Activated CD4-positive, alpha-beta T cell treated with anti-CD3 and anti-CD28 coated beads for 48 hours (primary cell): ENCODE measurements at places on chromosomes 11 and 22.

GRCh38 chr11:111938687-111939160 lies 1.6 kb downstream of the DIXDC1 start:
- peak; percentile 53 for DNase-seq

- no peak for DNase-seq
These were observed 26.0 kb upstream of the TMPRSS5 start for GRCh38 chr11:113732092-113732491.

GRCh38 chr11:6397156-6397555 lies 6.9 kb downstream of the SMPD1 start:
- DNase-seq: no peak

DNA sequence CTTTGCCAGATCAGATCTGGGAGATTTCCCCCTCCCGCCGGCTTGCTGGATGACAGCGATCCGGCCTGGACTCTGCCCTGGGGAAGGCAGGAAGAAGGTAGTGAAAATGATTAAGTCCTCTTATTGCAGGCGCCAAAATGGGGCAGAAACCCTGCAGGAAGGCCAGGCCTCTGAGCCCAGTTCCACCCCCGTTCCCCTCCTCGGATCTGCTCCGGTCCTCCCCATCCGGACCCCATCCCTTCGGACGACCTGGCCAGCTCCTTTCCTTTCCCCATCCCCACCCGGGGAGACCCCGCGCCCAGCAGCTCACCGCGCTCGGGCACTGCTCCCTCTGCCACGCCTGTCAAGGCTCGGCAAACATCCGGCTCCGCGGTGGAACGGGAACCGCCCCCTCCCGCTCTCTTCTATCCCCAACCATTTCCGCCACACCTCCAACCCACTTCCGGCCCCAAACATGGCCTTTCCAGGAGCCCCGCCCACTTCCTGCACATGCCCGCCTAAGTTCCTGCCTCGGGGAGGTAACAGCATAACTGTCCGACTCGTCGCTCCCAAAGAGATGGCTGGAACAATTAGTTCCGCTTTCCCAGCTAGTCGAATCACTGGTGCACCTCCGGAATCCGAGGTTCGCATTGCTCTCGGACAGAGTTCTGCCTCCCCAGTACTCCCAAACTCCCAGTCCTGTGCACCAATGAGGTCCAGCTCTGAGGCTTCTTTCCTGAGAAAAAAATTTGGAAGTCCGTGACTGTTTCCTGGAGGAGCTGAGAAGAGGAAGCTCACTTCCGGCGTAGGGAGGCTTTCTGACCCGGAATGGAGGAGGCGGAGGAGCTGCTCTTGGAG lies at the start of the genes ARHGAP1 and ZNF408:
ARHGAP1 (minus strand) TSS at position 379 of the 837 bp plus-strand sequence. CDS start 4,512 bp downstream, outside the sequence.
ZNF408 (plus strand) TSS at position 791 of the 837 bp plus-strand sequence; CDS start at position 808, 17 bp downstream.
- DNase-seq: peak; percentile 100

DNA sequence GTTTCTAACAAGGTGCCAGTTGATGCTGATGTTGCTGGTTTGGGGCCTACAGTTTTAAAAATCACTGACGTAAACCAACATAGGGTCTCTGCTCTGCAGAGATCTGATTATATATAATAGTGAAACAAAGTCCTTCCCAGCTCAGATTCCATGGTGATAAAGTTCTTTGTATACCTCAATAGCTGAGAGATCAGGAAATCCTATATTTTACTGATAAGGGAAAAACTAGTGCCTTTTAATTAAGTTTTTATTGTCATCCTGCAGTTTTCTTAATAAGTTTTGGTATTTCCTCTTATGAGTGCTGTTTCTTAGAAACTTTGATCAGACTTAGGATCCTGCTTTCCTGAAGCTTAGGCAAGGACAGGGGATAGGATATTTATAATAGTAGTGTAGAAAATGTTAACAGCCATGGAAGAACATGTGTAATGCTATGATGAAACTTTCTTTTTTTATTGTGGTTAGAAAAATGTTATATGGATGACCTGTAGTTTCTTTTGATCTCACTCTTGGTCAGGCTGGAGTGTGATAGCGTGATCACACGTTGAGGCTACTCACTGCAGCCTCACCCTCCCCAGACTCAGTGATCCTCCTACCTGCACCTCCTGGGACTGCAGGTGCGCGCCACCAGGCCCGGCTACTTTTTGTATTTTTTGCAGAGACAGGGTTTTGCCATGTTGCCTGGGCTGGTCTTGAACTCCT lies 14.1 kb downstream of the CAPRIN1 start:
- peak; percentile 51 for DNase-seq

DNA sequence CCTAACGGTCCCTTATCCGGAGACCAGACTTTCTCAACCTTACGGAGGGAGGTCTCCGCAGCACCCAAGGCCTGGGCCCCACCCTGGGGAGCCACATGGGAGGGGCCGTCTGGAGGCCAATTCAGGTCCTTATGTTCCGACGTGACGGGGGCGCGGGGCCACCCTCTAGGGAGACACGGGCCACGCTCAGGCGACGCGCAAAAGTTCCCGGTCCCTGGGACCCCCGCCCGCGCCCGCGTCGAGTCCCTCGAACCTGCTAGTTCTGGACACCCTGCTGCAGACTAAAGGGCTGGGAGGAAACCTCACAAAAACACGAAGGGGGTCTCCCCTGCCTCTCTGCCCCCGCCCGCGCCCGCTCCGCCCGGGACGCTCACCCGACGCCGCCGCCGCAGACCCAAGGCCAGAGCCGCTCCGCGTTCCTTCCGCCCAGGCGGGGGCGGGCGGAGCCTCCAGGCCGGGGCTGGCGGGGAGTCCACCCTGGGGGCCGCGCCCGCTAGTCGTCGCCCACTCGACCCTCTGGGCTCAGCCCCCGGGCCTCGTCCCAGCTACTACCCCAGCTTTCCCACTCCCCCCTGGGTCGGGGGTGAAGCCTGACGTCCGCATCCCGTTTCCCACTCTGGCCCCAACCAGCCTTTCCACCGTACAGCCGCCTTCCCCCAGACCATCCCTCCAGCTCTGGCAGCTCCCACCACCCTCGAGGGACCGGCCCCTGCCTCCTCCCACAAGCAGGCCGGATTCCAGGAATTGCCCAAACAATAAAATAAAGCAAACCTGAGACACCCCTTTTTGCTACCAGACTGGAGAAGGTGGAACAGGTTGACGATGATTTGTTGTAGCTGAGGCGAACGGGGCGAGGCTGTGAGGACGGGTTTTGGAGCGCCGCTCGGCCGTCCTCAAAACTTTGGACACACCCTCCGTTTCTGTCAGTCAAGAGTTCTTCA lies 2.7 kb downstream of the RNH1 start:
- peak; percentile 32 for DNase-seq

- no peak for DNase-seq
These were observed 17.3 kb downstream of the APOL3 start for GRCh38 chr22:36143066-36143815.

DNA sequence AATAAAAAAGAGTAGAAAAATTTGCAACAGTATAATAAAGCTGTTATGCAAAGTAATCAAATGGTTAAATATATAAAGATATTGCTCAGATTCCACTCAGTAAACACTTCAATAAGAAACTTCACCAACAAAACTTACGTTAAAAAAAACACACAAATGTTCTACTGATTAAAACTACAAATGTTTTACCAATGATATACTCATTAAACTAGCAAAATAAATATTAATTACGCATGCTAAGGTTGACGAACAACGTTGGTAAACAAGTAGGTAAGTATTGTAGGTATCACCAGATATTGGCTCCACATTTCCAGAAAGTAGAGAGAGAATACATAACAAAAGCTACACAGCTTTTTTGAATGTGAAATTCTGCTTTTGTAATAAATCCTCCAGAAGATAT lies 12.6 kb downstream of the RDX start:
- no peak for DNase-seq

- DNase-seq: no peak
These were observed 39.5 kb downstream of the CDKN1C start for GRCh38 chr11:2846056-2846455.

DNA sequence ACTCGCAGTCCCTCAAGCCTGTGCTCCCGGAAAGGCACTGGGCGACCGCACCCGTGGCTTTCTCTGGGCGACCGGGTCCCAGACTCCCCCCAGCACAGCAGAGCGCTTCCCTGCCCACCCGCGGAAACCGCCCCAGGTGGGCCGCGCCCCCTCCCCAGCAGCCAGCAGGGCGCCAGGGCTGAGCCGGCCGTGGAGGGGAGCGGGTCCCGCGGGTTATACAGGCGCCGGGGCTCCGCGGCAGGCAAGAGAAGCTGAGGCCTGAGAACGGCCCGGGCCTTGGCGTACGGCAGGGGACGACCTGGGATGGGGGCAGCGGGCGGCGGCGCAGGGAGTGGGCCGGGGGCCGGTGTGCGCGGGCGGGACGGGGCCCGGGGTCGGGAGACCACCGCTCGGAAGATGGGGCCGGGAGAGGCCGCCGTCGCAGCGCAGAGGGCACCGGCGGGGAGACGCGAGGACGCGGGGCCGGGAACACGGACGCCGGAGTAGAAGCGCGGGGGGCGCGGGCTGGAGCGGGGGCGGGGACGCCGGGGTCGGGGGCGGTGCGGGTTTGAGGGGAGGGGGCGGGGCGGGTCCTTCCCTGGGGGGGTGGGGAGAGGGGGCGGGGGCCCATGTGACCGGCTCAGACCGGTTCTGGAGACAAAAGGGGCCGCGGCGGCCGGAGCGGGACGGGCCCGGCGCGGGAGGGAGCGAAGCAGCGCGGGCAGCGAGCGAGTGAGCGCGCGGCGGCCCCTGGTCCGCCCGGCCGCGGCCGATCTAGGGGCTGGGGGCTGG lies at the start of gene MDK:
MDK (plus strand) TSS at position 622 of the 771 bp plus-strand sequence. CDS start 389 bp downstream, outside the sequence.
- DNase-seq: no peak

DNA sequence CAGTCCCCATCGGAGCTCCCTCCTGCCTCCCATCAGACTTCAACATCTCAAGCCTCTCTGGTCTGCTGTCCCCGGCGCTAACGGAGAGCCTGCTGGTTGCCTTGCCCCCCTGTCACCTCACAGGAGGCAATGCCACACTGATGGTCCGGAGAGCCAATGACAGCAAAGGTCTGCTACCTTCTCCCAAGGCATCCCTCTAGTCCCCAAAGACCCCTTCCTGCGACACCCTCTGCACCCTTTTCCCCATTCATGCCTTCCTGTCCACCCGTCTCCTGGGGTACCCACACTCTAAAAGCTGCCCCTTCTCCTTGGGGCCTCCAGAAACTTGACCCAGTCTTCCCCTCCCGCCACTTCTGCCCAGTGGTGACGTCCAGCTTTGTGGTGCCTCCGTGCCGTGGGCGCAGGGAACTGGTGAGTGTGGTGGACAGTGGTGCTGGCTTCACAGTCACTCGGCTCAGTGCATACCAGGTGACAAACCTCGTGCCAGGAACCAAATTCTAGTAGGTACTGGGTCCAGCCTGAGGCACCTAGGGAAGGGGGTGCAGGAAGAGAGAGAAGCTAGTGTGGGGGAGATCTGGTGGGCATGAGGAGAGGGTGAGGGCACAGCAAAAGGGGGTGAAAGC lies 860 bp downstream of the UPK2 start:
- no peak for DNase-seq

- peak; percentile 40 for DNase-seq
These were observed 729.8 kb downstream of the FAM181B start for GRCh38 chr11:82003671-82004515.

DNA sequence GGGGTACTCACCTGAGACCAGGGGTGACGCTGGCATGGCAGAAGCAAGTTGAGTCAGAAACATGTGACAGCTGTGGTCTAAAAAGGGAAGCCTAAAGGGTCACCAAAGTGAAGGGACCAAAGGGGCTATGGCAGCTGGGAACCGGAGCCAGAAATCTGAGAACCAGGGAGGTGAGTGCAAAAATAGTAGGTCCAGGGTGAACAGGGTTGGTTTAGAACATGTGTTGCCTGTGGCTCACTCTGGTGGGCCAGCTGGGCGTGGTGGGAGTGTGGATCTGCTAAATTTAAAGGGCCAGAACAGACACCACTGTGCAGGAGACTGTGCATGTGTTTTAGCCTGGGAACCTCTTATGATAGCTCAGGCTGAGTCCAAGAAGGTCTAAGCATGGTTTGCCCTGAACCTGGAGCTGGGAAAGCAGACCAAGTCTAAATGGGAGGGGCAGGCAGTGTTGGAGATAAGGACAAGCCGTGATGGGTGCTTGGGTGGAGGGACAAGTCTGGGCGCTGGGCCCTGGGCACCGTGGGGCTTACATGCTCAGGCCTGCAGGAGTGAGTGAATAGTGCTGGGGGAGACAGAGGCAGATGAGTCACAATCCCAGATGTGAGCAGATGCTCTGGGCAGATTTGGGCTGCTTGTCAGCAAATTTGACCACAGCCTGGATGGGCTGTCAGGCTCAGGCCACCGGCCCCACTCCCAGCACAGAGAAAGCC lies 41.4 kb upstream of the ZBED5 start:
- peak; percentile 23 for DNase-seq

GRCh38 chr22:39522567-39523300 lies 2.4 kb downstream of the ATF4 start:
- DNase-seq: peak; percentile 61

- DNase-seq: peak; percentile 63
These were observed 18.9 kb downstream of the SHANK3 start for GRCh38 chr22:50691521-50691920.

DNA sequence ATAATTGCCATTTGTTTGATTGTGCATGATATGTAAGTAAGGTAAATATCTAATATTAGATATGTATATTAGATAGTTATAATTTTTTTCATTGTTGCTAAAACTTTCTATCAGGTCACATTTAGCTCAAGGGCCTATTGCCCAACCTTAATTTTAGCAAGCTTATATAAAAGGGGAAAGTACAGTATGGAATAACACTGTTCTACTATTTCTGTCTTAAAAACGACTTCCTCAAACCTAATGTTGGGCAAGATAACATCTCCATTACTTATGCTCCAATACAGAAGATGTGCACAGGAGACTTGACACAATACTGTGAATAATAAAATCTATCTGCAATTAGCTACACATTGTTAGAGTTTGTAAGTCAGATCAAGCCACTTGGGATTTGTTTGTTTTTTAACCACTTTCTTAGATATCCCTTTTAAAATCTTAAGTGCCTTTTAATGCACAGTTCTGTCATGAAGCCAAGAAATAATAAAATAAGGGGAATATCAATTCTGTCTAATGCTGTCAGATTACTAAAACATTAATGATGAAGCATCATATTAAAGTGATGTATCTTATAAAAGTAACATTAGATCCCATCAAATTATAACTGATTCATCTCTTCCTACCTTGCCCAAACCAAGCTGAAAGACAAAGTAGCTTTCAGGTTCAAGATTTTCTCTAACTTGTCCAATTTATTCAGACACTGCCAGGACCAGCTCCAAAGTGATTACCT lies 98.1 kb downstream of the SIK3 start:
- DNase-seq: no peak

GRCh38 chr22:47209040-47209514 lies 446.6 kb downstream of the TBC1D22A start:
- no peak for DNase-seq

GRCh38 chr11:35994421-35994820 lies 50.6 kb downstream of the LDLRAD3 start:
- DNase-seq: no peak

- DNase-seq: no peak
These were observed 31.6 kb downstream of the RBX1 start for GRCh38 chr22:40982482-40983385.

- peak; percentile 29 for DNase-seq
These were observed 11.0 kb upstream of the PLAAT2 start for GRCh38 chr11:63573881-63574855.

GRCh38 chr11:6448574-6448973 lies 7.8 kb upstream of the HPX start:
- no peak for DNase-seq
